ENCODE measurements at places on chromosomes 12 and 14.

GRCh38 chr14:51869411-51870100 is 9.1 kb downstream of the GNG2 start:
- DNase-seq: no peak

DNA sequence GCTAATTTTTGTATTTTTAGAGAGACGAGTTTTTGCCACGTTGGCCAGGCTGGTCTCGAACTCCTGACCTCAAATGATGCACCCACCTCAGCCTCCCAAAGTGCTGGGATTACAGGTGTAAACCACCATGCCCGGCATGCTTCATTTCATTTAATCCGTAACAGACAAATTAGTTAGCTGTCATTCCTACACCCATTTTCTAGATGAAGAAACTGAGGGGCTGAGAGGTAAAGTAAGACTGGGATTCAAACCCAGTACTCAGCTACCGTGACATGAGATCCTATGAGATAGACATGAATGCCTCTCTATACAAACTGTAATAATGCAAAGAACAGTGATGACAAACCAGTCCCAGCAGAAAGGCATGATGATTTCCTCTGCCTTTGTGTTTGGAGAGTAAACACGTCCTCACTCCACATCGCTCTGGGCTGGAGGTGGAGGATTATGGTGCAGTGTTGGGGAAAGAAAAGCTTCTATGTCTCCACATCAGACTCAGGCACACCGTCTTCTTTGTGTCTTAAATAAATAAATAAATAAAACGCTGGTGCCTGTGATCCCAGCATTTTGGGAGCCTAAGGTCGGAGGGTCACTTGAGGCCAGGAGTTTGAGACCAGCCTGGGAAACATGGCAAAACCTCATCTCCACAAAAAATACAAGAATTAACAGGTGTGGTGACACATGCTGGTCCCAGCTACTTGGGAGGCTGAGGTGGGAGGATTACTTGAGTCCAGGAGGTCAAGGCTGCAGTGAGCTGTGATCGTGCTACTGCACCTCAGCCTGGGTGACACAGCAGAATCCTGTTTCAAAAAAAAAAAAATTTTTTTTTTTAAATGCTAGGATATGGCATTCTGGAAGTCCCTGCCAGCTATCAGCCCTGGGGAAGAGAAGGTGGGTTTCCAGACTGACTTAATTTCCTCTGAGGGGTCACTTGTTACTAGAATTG is 10.5 kb downstream of the VSX2 start:
- DNase-seq: no peak

- DNase-seq: no peak
Observed at GRCh38 chr12:71157601-71158233, at the start of gene TSPAN8. Gene TSPAN8, minus strand, starts transcription at chr12:71157999. Its CDS starts 321 bp downstream, at chr12:71157678.

GRCh38 chr12:38324912-38325311 is 8.3 kb downstream of the ALG10B start:
- no peak for DNase-seq

Data from hematopoietic multipotent progenitor cell treated with erythropoietin and hydrocortisone succinate and interleukin-3 and kit ligand, for 15 days (in vitro differentiated cells).